Sigmoid colon (tissue), 7 donors: ENCODE measurements at places on chromosomes 6 and 20. TPM values are rescaled to one million over a fixed set of nuclear protein-coding genes. Genes with fewer than 3 reads are reported as not detected.

The OTOR gene
- not detected for total RNA-seq

The KCNK5 gene
- 6.1 TPM for total RNA-seq

The DEFB132 gene
- total RNA-seq = not detected

The UNC93A gene
- not detected for total RNA-seq

GRCh38 chr20:44209686-44210405 is 725 bp downstream of the OSER1 start:
- no peak for DNase-seq

The ME1 gene
- 11.3 TPM for total RNA-seq

- DNase-seq = no peak
These were observed 608.6 kb downstream of the COL12A1 start for GRCh38 chr6:74597266-74597665.

GRCh38 chr20:36856195-36856594 is 19.7 kb upstream of the TLDC2 start:
- DNase-seq = no peak

DNA sequence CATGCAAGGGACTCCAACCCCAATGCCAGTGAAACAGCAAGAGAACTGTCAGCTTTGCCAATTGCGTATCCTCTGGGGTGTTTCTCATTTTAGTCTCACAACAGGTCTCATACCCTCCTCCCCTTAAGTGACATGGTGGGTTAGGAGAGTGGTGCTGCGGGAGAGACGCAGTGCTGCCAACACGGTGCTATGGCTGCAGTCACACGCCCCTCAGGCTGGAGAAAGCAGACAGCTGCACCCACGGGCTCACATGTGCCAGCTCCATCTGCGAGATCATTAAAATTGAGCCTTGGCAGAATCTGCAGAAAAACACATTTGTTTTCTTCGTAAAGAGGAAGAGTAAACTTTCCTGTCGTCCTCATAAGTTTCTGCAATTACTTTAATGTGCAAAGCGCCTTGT is 114.7 kb downstream of the ANKRD60 start:
- DNase-seq = no peak

The SH3BGRL2 gene
- total RNA-seq = 30.6 TPM

The HDGFL1 gene
- total RNA-seq = not detected

The PRPH2 gene
- total RNA-seq = 0.66 TPM

DNA sequence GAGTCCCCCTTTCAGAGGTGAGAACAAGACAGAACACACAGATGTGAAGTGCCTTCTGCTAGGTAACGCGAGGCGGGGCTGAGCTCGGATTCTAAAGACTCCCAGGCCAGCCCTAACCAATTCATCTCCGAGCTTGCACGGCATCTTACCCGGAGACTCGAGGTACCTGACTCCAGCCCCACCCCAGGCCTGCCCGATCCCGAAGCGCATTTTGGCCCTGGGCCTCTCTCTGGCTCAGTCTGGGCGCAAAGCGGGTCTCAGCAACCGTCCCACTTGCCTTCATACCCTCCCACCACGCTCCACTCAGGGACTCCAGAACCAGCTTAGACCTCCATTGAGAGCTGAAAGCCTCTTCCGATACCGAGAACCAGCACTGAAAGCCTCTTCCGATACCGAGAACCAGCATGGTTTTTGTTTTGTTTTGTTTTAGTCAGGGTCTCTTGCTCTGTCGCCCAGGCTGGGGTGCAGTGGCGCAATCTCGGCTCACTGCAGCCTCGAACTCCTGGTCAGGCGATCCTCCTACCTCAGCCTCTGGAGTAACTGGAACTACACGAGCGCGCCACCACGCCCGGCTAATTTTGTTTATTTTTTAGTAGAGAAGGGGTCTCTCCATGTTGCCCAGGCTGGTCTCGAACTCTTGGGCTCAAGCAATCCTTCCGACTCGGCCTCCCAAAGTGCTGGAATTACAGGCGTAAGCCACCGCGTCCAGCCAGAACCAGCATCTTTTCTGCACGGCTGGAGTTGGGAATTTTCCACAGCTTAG is 557 bp upstream of the DYNLRB1 start:
- DNase-seq = peak; percentile 70

GRCh38 chr6:40713002-40713719 is 126.0 kb upstream of the LRFN2 start:
- no peak for DNase-seq

GRCh38 chr6:156928126-156928525 is 150.9 kb downstream of the ARID1B start:
- no peak for DNase-seq

- peak; percentile 98 for DNase-seq
These were observed at the start of gene STAU1 for GRCh38 chr20:49187851-49188641. TSS of gene STAU1 (minus strand) at chr20:49188334. CDS start at chr20:49166201, 22,133 bp downstream.

DNA sequence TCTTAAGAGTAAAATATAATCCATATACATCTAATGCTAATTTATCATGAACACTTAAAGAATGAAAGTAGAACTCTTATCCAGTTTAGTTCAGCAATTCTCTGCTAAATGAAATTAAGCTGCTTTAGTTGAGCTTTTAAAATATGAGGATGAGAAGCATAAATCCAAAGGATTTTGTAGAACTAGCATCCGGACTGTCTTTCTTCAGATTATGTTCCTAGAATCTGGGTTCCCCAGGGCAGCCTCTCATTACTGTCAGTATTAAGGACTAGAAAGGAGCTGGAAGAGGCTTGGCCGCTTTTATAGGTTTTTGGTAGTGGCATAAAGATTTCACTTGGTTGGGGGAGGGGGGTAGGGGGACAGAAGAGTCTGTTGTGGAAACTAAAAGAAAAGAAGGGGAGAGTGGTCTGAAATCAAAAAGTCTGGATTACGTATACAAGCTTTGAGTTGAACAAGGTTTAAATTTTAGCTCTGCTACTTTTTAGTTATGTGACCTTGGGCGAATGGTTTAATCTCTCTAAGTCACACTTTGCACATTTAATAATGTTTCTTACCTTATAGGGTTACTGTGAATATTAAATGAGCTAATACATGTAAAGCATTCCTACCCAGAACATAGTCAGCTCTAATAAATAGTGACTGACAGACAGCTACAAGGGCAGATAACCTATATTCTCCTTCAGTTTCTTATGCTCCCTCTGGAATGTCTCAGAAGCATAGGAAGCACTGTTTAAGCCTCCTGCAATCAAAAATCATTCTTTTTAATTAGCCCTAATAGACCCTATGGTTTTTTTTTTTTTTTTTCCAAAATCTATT is 3.7 kb downstream of the SGK1 start:
- no peak for DNase-seq

- no peak for DNase-seq
These were observed 3.6 kb downstream of the SULF2 start for GRCh38 chr20:47781632-47782031.

- DNase-seq = no peak
These were observed 18.3 kb upstream of the AMD1 start for GRCh38 chr6:110856296-110856695.

DNA sequence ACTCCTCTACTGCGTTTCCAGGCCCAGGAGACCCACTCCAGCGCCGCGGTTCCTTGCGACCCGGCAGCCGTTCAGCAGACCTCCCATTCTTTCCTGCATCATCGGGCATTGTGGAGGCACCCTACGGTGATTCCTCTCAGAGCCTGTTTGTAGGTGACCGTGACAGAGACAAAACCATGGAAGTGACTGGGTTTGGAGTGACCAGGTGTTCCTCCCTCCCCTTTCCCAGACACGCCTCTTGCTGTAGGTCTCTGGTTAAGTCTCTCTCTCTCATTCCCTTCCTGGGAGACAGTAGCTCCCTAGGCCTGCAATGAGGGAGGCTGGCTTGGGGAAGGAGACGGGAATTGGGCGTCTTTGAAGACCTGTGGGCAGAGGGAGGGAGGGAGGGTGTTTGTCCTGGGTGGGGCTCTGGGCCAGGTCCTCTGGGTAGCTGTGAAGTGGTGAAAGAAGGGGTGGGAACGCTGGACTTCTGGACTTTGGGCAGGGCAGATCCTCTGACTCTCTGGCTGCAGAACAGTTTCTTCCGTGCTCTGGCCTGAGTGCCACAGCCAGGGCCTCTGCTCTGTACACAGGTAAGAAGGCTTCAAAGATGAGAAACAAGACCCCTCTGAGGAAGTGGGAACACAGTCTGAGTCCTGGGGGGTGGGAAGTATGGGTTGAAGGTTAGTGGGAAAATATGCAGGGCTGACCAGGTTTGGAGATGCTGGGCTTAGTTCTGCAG is 763 bp downstream of the KLC4 start:
- no peak for DNase-seq

- no peak for DNase-seq
These were observed 35.2 kb downstream of the FAM184A start for GRCh38 chr6:119043265-119043664.

The EFHC1 gene
- 38.5 TPM for total RNA-seq

- peak; percentile 41 for DNase-seq
These were observed 63.9 kb downstream of the FAM83B start for GRCh38 chr6:54910431-54910884.

DNA sequence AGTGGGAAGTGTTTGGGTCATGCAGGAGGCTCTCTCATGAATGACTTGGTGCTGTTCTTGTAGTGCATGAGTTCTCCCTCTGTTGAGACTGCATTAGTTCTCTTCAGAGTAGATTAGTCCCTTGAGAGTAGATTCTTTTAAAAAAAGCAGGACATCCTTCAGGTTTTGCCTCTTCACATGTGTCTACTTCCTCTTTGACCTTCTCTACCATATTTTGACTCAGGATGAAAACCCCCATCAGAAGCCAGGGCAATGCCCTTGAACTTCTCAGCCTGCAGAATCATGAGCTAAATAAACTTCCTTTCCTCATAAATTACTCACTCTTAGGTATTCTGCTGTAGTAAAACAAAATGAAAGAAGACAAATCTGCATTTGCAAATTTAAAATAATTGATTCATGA is 170.3 kb downstream of the CD109 start:
- no peak for DNase-seq

DNA sequence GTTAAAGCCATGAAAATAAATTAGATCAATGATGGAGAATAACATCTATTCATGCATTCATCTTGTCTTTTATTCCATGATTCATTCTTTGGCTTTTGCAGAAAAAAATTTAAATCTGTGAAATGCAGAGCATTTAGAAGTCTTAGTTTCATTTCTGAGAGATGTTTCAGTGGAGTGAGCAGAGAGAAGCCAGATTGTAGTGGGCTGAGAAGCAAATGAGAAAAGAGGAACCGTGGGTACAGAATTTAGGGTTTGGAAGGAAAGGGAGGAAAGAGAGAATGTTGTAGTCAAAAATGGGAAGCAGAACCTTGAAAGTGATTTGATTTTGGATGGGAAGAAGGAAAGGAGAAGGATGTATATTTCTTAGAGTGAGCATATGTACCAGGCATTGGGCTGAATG is 260.3 kb upstream of the MAN1A1 start:
- DNase-seq = no peak

The OXT gene
- not detected for total RNA-seq
